CD4-positive, alpha-beta T cell treated with Interleukin-12 subunit alpha and Interleukin-12 subunit beta, for 1 hour (primary cell): ENCODE measurements at places on chromosomes 1 and 21.

DNA sequence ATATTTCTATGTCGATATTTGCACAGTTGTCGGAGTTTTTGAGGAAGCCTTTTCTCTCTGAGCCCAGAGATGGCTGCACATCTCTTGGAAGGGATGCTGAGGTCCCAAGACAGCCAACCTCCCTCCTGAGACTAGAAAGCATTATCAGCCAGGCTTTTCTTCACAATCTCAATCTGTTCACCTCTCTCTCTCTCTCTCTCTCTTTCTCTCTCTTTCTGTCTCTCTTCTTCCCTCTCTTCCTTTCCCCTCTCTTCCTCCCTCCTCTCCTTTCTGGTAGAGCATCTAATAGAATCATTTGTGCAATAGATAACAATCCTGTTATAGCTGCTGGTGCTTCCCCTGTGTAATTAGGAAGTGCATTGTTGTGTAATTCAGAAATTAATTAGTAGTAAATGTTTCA is 131.8 kb downstream of the CAPN8 start:
- DNase-seq: no peak

GRCh38 chr1:100152271-100152670 is 19.3 kb downstream of the TRMT13 start:
- no peak for DNase-seq

DNA sequence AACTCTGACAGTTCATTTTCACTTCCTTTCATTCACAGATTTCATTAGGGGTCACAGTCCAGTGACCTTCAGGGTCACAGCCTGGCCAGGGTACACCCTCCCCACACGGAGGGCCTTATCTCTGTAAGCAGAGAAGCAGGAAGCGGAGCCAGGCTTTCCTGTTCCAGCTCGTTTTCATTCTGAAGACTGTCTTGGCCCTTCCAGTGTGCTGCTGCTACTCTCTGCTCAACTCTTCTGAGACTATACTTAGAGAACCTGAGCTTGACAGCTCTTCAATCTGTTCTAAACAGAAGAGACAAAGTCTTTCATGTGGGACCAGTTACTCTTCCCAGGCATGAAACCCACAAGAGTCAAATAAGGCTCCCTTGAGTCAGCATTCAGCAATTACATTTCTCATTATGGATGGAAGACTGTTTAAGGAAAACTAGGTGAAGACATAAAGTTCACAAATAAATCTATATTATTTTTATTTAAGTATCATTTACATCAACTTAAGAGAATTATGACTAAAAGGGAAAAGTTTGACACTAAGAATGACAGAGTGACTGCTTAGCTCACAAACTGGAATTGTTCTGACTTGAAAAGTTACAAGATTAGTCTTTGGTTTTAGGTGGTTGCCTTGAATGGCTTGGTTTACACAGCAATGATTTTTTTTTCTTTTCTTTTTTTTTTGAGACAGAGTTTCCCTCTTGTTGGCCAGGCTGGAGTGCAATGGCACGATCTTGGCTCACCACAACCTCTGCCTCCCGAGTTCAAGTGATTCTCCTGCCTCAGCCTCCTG is 4.8 kb upstream of the TDRD10 start:
- no peak for DNase-seq

- DNase-seq: peak; percentile 71
Measured at GRCh38 chr1:241611063-241611462, 29.1 kb downstream of the CHML start.

- DNase-seq: no peak
Measured at GRCh38 chr1:30914931-30915330, 6.4 kb upstream of the SDC3 start.

DNA sequence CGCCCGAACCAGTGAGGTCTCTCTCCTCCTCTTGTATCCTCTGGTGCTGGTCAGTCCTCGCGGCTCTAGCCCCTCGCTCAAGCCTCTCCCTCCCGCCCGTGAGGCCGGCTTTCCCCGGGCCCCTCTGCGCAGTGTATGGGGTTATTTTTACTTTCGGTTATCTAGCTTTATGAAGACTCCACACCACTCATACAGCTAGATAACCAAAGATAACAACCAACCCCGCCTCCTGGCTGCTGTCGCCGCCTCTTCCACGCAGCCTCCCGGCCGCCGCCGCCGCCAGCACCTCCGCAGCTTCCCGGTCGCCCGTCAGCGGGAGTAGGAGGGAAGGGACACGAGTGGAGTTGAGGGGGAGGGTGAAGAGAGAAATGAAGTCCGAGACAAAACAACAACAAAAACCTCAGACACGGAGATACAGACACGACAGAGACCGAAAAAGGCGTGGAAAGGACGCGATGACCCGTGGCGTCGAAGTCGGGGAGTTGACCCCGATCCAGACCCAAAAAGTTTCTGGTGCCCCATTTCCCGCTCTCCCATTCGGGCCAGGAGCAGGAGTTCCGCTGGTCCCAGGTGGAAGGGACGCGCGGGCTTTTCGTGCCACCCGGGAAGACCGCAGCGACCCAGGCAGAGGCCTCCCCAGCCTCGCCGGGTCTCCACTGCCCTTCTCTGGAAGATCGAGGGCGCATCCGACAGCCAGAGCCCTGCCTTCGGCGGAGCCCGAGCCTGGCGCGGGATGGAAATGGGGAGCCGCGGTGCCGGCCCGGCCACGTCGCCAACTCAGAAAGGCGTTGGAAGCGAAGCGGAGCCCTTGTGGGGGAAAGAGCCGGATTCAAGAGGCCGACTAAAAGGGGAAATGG is 51.4 kb downstream of the RHBG start:
- DNase-seq: peak; percentile 68

DNA sequence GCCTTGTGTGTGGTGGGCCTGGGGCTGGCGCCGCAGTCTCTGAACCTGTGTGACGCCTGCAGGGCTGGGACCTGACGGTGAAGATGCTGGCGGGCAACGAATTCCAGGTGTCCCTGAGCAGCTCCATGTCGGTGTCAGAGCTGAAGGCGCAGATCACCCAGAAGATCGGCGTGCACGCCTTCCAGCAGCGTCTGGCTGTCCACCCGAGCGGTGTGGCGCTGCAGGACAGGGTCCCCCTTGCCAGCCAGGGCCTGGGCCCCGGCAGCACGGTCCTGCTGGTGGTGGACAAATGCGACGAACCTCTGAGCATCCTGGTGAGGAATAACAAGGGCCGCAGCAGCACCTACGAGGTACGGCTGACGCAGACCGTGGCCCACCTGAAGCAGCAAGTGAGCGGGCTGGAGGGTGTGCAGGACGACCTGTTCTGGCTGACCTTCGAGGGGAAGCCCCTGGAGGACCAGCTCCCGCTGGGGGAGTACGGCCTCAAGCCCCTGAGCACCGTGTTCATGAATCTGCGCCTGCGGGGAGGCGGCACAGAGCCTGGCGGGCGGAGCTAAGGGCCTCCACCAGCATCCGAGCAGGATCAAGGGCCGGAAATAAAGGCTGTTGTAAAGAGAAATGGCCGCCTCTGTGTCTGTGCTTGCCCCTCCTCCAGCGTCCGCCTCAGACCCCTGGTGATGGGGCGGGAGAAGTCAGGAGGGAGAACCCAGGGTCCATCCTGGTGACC is 788 bp downstream of the ISG15 start:
- peak; percentile 46 for DNase-seq

- DNase-seq: no peak
Measured at GRCh38 chr1:204376919-204377799, 17.4 kb upstream of the PLEKHA6 start.

GRCh38 chr1:13757693-13758092 is 57.7 kb downstream of the PRDM2 start:
- DNase-seq: no peak

DNA sequence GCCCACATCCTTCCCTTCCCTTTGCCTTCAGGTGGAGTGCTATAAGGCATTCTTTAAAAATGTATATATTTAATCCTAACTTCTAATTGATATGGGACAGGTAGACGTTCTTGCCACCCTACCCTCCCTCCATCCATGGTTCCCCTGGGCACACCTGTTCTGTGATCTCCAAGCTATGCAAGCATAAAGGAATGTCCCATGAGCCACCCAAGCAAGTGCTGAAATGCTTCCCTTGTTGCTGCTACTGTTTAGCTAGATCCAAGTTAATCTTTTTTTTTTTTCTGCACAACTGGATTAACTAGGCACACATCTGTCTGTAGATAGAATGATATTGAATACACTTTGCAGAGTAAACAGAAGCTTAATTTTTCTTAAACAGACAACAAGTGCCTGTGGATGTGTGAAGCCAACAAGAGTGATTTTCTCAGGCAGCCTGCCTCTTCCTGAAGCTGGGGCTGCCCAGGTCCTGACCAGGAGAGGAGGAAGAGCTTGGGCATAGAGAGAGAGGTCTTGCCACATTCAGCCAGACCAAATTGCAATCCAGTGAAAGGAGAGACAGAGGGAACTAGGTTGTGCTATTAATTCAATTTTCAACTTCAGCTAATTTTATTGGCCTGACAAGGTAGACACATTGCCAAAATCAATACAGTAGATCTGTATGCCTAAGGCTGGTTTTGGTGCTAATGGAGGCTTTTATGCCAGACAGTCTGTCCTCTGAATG is 28.2 kb upstream of the ATP1B1 start:
- DNase-seq: no peak

DNA sequence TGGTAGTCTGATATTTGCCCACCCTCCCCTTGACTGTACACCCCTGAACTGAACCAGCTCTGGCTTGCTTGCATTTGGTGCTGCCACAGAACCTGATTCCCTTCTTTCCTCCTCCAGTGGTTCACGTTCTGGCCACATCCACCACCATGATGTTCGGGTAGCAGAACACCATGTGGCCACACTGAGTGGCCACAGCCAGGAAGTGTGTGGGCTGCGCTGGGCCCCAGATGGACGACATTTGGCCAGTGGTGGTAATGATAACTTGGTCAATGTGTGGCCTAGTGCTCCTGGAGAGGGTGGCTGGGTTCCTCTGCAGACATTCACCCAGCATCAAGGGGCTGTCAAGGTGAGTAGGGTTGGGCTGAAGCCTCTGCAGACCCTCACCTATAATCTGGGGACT is 1.8 kb downstream of the CDC20 start:
- DNase-seq: no peak

DNA sequence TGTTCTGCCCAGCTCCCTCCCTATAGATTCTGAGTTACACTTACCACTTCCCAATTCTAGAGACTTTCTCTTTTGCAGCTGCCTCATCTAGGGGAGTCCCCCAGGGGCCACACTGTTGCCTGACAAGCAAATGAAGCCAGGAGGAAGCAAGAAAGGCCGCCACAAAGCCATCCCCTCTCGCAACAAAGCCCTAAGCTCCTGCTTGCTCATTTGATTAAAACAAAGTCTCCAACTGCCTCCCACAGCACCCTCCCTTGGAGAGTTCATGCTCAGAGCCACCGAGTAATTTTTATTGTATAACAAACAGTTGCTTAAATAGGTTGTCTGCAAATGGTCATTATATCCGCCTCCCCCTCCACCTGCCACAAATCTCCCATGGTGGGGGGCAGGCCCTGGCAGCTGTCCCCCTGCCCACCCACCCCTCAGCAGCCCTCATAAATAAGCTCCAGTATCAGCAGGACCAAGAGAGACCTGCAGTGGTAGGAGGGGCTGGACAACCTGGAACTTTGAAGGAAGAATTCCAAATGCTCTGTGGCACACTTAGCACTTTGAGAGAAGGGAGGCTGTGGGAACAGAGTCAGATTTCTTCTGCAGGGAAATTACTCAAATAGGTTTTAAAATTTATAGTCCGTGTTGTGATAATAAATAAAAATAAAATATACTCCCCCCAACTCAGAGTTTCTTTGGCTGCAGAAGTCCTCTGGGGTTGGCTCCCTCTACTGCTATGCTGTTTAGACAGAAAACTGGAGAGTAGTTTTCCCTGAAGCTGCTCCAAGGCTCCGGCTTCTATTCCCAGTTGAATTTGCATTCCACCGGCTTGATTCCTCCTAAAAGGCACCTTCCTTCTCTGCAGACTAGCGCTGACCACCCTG is 237.5 kb downstream of the TTLL7 start:
- DNase-seq: peak; percentile 7

GRCh38 chr1:98749152-98749756 is 87.7 kb downstream of the SNX7 start:
- DNase-seq: peak; percentile 35

GRCh38 chr1:2610036-2610959 is 22.5 kb downstream of the MMEL1 start:
- no peak for DNase-seq

DNA sequence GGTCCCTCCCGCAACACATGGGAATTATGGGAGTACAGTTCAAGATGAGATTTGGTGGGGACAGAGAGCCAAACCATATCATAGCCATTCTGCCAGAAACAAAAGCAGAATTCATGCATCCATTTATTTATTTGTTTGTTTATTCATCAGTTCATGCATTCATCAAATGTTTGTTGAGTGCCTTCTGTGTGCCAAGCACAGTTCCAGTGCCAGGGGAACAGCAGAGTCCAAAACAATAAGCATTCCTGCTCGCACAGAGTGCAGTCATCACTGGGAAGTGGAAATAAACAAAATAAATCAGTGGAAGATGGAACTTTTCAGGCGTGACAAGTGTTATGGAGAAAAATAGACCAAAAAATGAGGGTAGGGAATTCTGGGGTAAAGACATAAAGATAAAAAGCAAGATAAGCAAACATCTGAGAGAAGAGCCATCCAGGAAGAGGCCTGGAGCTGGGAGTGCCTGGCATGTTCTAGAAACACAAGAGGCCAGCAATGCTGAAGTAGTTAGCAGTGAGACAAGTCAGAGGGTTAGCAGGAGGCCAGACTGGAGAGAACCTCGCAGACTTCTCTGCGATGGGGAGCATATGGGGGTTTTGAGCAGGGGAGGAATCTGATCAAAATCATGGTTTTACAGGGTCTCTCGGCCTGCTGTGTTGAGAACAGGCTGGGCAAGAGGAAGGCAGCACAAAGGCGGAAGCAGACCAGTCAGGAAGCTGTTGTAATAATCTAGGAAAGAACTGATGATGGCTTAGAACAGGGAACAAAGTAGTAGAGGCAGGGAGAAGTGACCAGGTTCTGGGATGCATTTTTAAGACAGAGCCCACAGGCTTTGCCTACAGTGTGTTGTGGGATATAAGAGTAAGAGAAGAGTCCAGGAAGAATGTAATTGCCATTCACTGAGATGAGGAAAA is 113.2 kb downstream of the GLUL start:
- no peak for DNase-seq

DNA sequence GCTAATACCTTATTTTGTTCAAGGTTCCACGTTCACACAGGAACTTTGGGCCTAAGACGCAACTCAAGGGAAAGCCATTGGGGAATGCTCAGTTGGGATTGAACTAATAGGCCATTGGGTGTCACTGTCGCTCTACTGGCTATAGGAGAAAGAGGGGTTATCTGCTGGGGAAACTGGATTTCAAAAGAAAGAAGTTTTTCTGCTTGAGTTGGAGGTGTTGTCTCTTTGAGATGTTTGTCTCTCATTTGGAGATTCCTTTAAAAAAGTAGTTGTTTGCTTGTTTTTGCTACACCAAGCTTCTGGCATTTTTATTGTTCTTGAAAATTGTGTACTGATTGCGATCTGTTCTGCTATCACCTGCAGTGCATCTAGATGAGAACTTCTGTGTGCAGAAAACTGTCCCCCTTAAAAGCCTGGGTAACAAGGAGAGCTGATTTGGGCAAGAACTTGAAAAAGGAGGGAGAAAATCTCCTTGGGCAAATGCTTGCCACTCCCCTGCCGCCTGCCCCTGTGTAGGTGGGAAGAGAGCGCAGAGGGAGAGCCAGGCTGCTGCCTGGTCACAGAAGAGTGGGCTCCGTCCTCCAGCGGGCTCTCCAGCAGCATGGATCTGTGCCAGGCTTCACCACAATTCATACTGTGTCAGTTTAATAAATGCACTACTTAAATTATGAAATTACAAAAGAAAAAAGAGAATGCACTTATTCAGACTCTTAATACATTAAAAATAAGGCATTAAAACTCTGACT is 39.9 kb downstream of the PEX14 start:
- DNase-seq: peak; percentile 54

- no peak for DNase-seq
Measured at GRCh38 chr1:94743862-94744261, 76.3 kb upstream of the SLC44A3 start.
